Activated T-cell treated with anti-CD3 and anti-CD28 coated beads, Interleukin-2, amount 50 U/mL, for 1 hour (primary cell): ENCODE measurements at places on chromosomes 1 and 21.

DNA sequence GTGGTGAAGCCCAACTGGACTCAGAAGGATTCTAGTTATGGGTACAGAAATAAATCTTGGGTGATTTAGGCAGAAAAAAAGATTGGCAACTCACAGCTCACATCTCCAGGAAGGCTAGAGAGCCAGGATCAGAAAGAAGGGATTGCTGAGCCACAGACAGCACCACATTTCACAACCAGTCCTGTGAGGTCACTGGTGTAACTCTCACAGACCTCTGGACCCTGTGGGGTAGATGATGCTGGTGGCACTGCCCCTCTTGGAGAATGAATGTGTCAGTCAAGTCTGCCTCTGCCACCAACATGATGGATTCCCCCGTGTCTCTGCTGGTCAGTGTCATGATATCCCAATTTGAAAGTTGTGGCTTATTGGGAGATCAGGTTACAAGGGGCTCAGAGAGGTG, 70.9 kb upstream of the HMCN1 start:
- DNase-seq = no peak

DNA sequence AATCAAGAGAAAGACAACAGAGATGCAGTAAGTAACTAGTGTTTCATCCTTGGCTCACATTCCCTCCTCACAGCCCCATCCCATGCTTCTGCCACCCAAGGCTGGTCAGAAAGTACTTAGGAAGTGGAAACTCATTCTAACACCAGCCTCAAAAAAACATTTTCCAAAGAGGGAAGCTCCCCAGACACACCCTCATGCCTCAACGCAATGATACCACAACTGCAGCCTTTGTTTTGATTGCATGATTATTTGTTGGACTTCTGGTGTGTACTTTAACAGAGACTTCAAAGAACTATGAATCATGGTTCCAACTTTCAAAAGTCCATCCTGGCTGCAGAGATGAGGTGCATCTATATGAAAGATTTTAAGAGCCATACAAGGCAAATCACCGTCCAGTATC, 45.2 kb upstream of the KCNA3 start:
- DNase-seq = no peak

- no peak for DNase-seq
These were observed 59.5 kb downstream of the ATP2B4 start for GRCh38 chr1:203686091-203686632.

DNA sequence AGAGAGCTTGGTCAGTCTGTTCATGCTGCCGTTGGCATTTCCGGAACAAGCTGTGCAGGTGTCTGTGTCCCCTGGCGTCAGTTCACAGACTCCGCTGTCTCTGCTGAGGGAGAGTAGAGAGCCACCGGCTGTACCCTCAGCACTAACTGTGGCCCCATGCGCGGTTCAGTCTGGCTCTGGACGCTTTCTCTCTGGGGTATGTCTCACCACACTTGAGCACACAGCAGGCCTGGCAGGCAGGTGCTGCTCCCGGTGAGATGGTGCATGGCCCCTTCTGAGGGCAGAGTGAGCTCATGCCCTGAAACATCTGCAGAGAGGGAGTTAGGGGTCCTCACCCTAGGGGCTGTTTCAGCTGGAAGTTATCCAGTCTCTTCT, 60.0 kb upstream of the TLR5 start:
- no peak for DNase-seq

DNA sequence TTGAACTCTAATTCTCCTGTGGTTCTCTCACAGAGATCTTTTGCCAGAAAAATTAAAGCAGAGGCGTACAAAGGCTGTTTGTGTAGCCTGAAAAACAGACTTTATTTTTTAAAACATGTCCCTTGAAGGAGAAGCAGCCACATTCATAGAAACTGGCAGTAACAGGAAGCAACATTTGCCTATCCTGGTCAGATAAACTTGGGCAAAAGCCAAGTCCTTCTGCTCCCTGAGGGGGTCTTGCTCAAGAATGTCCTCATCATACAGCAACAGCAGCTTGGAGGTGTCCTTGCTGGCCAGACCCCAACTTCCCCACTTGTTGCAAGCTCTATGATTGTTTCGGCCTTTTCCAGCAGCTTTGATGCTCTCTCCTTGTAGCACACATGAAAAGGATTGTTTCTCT, 36.3 kb downstream of the MSTO1 start:
- DNase-seq = no peak

DNA sequence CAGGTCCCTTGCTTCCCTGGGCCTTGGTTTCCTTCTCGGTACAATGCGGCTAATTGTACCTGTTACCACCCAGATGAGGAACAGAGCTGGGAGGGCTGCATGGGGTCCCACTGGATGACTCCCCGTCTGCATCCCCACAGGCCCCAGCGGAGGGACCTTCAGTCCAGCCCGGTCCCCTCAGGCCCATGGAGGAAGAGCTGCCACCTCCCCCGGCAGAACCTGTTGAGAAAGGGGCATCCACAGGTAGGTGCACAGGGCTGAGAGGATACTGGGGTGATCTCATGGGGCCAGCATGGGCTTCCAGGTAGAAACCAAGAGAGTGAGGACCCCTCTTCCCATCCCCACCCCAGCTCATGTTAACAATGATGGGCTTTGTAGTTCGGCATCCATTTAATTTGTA, 9.8 kb downstream of the FBLIM1 start:
- DNase-seq = no peak

DNA sequence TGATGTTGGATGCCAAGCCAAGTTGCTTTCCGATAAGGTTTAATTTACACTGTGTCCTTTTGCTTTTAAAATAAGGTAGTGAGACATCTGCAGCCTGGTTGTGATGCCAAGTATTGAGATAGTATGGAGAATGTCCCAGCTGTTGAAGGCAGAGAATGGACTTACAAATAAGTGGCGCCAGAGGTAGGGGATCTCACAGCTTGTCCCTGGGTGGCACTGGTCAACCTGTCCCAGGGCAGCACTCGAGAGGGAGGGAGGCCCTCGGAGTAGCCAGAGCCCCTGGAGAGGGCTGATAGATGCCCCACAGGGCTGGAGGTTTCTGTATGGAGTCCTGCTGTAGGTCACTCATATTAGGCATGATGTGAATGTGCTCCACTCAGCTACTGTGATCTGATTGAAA, 98.5 kb downstream of the GALNT2 start:
- DNase-seq = no peak
